ENCODE measurements at places on chromosomes 1 and 21.

- peak; percentile 60 for DNase-seq
These were observed 81.1 kb downstream of the PEX14 start for GRCh38 chr1:10555635-10556429.

GRCh38 chr21:17527240-17527639 lies 14.4 kb downstream of the CXADR start:
- no peak for DNase-seq

- DNase-seq, result no peak
These were observed 27.2 kb upstream of the NPPB start for GRCh38 chr1:11885916-11886315.

GRCh38 chr1:42926879-42927242 lies 31.8 kb downstream of the SLC2A1 start:
- no peak for DNase-seq

DNA sequence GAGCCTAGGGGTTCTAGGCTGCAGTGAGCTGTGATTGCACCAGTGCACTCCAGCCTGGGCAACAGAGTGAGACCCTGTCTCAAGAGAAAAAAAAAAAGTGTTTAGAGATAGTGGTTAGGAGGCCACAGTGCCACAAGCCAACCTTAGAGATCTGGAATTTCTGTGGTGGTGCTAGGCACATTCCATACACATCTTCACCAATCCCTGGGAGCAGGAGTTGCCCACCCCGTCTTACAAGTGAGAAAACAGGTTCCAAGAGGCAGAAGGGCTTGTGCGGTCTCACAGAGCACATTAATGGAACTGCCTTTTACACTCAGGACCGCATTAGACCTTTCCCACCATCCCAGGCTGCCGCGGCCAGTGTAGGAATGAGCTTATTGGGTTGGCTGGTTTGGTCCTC lies 93.2 kb downstream of the EPHB2 start:
- DNase-seq, result no peak

DNA sequence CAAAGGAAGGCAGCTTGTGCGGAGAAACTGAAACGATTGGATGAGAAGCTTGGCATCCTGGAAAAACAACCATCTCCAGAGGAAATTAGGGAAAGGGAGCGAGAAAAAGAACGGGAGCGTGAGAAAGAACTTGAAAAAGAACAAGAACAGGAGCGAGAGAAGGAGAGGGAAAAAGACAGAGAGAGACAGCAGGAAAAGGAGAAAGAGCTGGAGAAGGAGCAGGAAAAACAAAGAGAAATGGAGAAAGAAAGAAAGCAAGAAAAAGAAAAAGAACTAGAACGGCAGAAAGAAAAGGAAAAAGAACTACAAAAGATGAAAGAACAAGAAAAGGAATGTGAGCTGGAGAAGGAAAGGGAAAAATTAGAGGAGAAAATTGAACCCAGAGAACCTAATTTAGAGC lies 47.2 kb downstream of the PRRC2C start:
- DNase-seq, result no peak

- no peak for DNase-seq
These were observed 20.7 kb upstream of the CLIC4 start for GRCh38 chr1:24724345-24725208.

- DNase-seq, result peak; percentile 41
These were observed 113.4 kb downstream of the NGF start for GRCh38 chr1:115224636-115225035.

- DNase-seq, result no peak
These were observed 6.4 kb downstream of the SELENON start for GRCh38 chr1:25806418-25806817.

- peak; percentile 42 for DNase-seq
These were observed 89.7 kb upstream of the RUNX1 start for GRCh38 chr21:35138665-35139381.

GRCh38 chr1:224292419-224292818 lies 37.6 kb downstream of the NVL start:
- DNase-seq, result no peak

- DNase-seq, result peak; percentile 26
These were observed 10.6 kb downstream of the USP25 start for GRCh38 chr21:15740383-15740782.

GRCh38 chr21:38404177-38404576 lies 94.1 kb downstream of the ERG start:
- no peak for DNase-seq

GRCh38 chr1:204997591-204998355 lies 45.2 kb upstream of the CNTN2 start:
- no peak for DNase-seq

DNA sequence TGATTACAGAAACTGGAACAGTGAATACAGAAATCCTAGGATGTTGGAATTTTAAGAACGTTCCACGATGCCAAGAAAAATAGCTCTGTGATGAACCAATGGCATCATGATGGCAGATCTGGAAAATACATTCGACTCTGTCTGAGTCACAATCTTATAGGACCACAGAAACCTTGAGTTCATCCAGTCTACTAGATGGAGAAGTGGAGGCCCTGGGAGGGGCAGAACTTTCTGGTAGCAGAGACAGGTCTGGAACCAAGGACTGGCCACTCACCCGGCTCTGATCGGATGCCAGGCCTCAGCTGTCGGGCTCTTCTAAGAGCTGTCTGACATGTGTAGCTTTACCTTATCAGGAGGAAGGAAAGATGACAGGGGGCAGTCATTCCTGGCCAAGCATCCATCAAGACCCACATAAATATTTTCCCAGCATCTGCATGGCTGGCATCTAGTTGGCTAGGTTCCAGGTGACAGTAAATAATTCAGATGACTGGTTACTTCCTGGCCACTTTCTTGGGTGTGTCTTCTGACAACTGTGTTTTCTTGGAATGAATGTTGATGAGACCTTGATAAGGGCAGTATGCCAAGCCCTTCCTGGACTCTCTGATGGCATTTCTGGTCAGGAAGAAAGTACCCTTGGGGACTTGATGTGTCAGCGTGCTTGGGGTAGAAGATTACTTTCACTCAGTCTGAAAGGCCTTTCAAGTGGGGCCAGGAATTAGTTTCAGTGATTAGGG lies 72.6 kb upstream of the TRABD2B start:
- no peak for DNase-seq

DNA sequence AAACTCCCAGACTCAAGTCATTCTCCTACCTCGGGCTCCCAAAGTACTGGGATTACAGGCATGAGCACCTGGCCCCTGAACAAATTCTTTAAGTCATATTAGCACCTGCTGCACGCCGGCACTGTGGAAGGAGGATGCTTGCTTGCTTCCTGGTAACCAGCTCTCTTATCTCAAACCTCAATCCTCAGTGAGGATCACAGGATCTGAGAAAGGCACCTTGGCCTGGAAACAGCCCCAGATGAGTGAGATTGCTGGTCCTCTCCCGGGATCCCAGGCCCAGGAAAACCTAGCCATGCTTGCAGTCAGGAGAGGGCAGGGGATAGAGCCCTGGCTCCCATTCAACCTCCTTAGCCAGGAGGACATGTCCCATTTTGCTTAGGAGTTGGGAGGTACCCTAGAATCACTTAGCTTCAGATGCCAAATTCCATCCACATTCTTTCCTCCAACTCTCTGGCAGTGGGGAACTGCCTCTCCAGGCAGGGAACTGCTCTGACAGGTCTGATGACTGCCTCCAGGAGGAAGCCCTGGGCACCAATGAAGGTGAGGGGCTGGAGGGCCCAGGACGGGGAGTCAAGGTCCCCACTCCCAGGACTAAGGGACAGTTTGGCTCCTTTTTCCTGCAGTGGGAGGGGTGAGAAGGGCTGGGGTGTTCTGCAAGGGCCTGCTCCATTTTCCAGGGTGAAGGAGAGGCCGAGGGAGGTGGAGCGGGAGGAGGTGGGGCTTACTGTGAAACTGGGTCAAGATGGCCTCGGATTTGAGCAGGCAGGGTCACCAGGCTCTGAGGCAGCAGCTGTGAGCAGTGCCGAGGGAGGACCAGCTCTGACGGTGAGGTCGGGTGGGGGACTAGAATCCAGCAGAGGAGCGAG lies 9.5 kb downstream of the GPR37L1 start:
- no peak for DNase-seq

- no peak for DNase-seq
These were observed 20.7 kb upstream of the PRSS38 start for GRCh38 chr1:227794817-227795192.

GRCh38 chr1:185068341-185068740 lies 23.0 kb downstream of the RNF2 start:
- no peak for DNase-seq

- no peak for DNase-seq
These were observed 190.7 kb upstream of the ESRRG start for GRCh38 chr1:216913976-216914375.

GRCh38 chr21:23016617-23017016 lies 2018.4 kb downstream of the NCAM2 start:
- DNase-seq, result no peak

- DNase-seq, result no peak
These were observed 8.5 kb downstream of the VPS45 start for GRCh38 chr1:150076066-150076465.

DNA sequence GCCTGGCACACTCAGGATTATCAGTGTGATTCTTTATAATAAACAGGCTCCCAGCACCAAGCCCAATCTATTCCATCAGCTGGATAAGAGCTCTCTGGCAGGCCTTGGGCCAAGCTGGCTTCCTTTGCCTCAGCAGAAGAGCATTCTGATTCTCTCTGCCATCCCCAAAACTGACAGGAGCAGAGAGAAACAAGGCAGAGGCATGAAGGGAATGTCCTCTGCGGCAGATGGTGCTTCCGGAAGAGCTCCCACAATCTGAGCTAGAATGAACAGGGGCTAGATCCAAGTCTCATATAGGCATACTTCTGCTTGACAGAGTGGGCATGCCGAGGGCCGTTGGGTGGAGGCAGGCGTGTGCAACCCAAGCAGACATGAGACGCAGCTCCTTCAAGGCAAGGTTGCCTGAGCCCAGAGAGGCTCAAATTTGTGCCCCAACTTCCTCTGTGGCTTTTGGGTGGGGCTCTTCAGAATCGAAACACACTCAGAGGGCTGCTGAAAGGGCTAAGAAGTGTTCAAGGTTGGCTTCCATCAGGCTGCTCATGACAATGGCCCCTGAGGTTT lies 4.0 kb downstream of the CAPN2 start:
- DNase-seq, result no peak

DNA sequence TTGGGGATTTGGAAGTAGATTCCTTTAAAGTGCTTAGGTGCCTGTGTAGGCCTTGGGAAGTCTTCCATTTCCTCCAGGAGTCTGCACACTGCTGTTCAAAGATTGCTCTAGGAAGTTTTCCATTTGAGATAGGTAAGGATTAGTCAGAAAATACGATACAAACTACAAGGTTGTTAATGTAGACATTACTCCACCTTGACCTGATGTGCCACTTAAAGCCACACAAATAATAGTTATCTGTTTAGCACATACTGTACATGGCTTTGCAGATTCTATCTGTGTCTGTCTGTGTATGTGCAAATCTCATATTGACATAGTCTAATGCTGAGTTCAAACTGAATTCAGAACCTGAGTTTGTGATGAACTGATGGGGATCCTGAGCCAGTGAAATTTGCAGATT lies 118.4 kb downstream of the RHOU start:
- no peak for DNase-seq

GRCh38 chr1:179015396-179015795 lies 10.3 kb upstream of the FAM20B start:
- DNase-seq, result no peak

- peak; percentile 26 for DNase-seq
These were observed 9.8 kb upstream of the CELSR2 start for GRCh38 chr1:109239409-109240068.

- no peak for DNase-seq
These were observed 9.6 kb downstream of the CLEC20A start for GRCh38 chr1:178487070-178487615.

GRCh38 chr1:31573261-31573660 lies 3.1 kb upstream of the TINAGL1 start:
- DNase-seq, result no peak

GRCh38 chr1:101460739-101461138 lies 223.9 kb downstream of the S1PR1 start:
- DNase-seq, result no peak

- no peak for DNase-seq
These were observed 291.8 kb downstream of the DISC1 start for GRCh38 chr1:231918239-231919015.

DNA sequence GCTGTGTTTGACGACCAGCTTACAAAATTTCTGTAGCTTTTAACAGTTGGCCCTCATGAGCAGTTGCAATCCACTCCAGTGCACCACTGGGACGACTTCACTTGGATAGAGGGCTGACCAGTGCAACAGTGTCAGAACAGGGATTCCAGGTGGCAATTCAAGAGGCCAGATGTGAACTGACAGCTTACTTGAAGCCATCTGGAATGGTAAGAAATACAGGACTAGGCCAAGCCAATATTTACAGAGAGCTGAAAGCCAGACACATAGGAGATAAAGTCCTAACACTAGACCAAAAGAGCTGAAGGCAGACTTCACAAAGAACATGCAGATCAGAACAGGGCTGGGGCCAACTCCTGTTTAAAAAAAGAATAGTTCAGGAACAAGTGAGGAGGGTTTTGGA lies 93.5 kb upstream of the NFIA start:
- no peak for DNase-seq

- no peak for DNase-seq
These were observed 43.7 kb downstream of the BACH1 start for GRCh38 chr21:29342363-29342957.

DNA sequence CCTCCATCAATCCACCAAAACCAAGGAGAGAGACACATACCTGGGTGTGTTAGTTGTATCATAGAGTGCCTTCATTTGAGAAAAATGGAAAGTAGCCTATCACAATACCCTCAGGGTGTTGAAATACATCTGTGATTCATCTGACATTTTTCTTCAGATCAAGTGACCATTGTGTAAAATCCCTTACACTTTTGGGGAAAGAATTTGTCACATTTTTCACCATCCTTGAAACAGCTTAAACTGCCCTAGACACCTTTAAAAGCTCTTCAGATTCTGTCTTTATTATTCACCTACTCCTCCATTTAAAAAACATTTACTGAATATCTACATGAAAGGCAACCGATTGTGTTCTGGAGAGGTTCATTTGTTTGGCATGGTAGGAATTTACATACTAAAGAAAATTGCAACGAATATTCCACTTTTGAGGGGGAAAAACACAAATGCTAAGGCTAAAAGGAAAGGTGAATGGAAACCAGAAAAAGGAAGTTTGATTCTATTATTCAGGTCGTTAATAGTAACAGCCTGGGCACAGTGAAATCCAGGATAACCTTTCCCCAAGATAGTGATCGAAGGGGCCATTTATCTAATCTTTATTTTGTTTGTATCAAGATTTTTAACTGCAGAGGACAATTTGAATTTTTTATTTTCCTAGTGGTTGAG lies 70.4 kb upstream of the SAMSN1 start:
- DNase-seq, result no peak

DNA sequence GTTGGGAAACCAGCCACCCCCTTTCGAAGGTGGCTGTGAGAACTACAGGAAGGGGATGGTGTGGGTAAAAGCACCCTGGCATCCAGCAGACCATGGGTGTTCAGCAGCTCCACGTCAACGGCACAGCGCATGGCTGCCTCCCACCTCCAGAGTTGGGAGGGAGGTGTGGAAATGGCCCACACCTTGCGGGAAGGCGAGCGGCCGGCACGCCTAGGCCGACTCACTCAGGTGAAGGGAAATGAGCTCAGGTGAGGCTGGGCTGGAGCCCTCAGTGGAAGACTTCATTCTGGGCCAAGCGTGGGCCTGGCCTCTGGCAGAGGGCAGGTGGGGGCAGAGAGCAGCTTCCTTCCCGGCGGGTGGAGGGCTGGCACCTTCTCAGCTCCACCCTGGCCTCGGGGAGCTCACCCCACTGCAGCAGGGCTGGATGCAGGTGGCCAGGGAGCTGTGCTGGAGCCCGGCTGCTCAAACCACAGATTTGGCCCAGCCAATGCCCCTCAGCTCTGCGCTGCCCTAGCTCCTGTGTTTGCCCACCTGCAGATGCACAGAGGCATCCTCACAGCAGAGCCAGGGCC lies 24.8 kb upstream of the ALDH4A1 start:
- DNase-seq, result no peak

- no peak for DNase-seq
These were observed 470.2 kb downstream of the CAMTA1 start for GRCh38 chr1:7255303-7256058.

Data from NCI-H1417 (cell line).